Brain microvascular endothelial cell (primary cell): ENCODE measurements at places on chromosomes 7 and 10.

- peak; percentile 71 for DNase-seq
Measured at GRCh38 chr7:79282070-79282694, 171.3 kb downstream of the MAGI2 start.

- no peak for DNase-seq
Measured at GRCh38 chr7:115145512-115145911, 223.6 kb downstream of the MDFIC start.

DNA sequence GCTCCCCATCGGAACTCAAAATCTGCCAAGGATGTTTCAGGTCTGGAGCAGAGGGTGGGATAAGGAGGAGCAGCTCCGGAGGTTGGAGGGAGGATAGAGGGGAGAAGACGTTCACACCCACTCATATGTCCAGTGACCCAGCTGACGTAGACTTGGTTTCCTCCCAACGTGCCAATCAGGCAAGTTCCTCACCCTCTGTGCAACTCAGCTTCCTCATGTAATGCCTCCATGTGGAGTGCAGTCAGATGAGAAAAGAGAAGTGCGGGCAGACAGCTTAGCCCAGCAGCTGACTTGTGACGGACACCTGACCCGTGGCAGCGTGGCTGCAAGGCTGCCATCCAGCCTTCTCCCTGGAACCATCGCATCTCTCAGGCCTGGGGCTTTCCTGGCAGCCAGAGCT lies 86.8 kb downstream of the NPTX2 start:
- no peak for DNase-seq

DNA sequence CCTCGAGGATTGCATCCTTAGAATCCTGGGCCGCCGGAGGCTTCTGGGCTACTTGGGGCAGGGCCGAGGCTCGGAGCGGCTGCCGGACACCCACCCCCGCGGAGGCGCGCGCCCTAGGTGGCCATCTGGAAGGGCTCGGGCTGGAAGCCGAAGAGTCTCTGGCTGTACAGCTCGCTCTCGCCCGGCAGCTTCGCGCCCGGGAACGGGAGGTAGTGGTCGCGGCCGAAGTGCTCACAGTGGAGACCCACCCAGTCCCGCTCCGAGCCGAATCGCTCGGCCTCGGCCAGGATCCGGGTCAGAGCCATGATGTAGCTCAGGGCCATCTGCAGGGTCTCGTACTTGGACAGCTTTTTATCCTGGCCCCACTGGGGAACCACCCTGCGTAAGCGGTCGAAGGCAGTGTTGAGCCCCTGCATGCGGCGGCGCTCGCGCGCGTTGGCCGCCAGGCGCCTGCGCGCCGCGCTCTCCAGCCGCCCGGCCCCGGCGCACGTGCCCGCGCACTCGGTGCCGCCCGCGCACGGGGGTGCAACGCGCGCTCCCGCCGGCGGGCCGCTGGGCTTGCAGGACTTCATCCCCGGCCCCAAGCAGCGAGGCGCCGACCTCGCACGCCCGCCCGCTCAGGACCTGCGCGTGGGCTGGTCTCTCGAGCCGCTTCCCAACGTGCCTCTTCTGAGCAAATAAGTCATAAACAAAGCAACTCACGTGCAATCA lies 652 bp downstream of the ATOH7 start:
- peak; percentile 54 for DNase-seq

GRCh38 chr7:25179325-25179724 lies 49.0 kb downstream of the NPVF start:
- DNase-seq = no peak

- DNase-seq = no peak
Measured at GRCh38 chr7:27161721-27162560, 3.4 kb downstream of the HOXA9 start.

- no peak for DNase-seq
Measured at GRCh38 chr10:1190052-1190395, 133.8 kb downstream of the WDR37 start.

DNA sequence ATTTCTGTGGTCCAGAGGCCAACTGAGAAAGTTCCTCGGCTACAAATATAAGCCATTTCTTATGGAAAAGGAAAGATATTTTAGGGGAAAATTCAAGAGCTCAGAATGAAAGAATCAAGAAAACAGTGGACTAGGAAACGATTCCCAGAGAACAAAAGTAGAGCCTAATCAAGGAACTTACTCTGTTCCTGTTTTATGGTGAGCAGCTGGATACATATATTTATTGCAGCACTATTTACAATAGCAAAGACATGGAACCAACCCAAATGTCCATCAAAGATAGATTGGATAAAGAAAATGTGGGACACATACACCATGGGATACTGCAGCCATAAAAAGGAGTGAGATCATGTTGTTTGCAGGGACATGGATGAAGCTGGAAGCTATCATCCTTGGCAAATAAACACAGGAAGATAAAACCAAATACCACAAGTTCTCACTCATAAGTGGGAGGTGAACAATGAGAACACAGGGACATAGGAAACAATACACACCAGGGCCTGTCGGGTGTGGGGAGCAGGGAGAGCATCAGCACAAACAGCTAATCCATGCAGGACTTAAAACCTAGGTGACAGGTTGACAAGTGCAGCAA lies 298.7 kb downstream of the THSD7A start:
- no peak for DNase-seq

DNA sequence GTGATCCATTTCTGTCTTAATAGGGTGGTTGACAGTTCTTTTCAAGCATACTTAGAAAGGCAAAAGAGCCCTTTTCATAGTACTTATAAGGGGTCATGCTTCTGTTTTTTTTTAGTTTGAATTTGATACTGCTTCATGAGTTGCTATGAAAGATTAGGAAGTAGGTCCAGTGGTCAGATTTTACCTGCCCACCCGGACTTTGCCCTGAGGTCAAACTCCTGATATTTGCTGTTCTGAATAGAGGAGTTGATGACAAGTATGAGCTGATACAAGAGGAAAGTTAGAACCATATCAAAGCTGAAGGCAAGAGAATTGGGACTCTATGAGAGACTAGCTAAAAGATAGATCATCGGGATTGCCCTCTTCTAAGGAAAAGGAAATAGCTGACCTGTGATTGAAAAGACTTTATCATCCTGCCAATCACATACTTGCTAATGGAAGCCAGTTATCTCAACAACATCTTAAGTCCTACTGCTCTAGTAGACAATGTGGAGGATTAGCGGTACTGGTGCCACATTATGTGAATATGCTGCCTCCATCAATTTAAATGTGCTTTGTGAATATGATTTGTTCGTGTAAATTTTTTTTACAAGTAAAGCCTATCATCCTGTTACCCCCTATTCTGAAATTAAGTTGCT lies 37.5 kb upstream of the CYP26C1 start:
- no peak for DNase-seq

DNA sequence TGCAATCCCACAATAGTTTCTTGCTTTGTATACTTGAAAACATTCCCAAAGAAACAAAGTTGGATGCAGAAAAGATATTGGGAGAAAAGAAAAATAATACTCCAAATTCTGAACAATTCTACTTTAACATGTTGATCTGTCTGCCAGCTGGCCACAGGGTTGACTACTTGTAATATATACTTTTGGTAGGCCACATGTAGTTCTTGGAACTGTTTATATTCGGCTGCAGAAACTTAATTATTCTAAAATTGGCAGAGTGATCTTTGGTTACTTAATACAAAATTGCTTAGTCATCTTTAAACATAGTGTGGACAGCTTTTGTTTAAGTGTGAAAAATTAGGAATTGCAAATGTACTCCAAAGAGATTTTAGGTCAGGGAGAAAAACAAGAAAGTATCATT lies 76.0 kb downstream of the CALD1 start:
- DNase-seq = no peak

- peak; percentile 33 for DNase-seq
Measured at GRCh38 chr7:128322040-128322643, 21.6 kb downstream of the RBM28 start.
